ENCODE measurements at places on chromosomes 3 and 15.

DNA sequence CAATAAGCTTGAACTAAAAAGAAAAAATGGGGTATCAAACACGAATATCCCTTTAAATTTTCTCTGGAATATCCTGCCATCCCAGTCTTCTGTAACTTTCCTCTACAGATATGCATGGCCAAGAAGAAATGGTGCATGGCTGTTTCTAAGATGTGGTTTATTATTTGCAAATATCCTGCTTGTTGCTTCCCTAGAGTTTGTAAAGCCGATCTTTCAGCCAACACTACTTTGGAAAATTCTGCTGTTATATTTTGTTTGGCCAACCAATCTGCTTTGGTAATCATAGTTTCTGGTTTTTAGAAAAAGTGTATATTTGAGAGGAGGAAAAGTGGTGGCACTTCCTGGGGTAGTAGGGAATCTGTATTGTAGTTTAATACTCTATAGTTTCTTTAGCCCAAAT lies 13.9 kb downstream of the PHLDB2 start:
- no peak for DNase-seq

DNA sequence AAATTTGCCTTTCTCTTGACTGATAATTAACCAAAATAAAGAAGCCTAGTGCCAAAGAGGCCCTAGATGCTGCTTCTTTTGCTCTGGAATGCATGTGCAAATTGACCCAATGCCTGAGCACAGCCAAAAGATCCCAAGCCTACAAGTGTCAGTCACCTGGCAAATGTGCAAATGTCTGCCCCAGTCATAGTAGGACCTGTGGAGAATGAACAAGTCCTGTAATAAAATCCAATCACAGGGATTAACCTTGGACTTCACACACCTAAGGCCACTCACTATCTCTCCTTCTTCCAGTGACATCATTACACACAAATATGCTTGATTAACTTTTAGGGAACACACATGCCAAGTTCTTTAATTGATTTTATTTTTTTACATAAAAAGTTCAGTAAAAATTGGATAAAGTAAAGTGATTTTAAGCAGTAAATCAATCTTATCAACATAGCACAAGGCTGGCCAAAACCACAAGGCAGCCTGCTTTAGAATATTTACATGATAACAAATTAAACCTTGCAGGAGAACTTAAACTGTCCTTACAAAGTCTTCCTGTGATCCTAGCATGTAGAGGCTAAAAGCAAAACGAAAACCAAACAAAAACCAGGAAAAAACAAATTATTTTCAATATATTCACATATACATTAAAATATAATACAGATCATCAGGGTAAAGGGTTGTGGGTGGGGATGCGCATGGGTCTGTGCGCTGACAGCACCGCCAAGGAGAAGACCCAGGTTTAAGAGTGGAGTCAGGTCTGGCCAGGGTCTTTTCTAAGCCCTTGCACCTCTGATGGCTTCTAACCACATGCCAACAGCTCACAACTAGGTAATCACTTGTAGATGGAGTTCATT lies 36.8 kb downstream of the NBEAL2 start:
- no peak for DNase-seq

DNA sequence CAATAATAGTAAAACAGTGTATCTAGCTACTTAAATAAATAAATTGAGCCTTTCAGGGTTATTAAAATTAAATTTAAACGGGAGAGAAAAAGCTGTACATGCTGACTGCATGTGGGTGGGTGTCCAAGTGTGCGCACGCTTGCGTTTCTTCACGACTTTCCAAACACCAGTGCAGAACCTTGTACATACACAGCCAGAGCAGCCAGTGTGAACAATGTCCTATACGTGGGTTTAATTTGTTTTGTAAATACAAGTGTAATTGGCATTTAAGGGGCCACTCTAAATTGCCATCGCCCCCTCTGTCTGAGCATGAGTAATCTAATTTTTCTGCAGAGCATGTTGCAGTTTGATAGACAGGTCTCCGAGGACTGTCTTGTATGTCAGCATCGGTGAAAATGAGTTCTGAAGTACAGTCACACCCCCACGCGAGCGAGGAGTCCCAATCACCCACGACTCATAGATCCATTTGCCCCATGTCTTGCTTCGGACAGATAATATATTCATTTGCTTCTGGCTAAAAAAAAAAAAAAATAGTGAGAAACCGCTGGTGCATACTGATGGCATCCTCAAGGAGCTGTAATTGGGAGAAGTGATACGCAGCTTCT lies 121.8 kb upstream of the ARRDC4 start:
- no peak for DNase-seq

DNA sequence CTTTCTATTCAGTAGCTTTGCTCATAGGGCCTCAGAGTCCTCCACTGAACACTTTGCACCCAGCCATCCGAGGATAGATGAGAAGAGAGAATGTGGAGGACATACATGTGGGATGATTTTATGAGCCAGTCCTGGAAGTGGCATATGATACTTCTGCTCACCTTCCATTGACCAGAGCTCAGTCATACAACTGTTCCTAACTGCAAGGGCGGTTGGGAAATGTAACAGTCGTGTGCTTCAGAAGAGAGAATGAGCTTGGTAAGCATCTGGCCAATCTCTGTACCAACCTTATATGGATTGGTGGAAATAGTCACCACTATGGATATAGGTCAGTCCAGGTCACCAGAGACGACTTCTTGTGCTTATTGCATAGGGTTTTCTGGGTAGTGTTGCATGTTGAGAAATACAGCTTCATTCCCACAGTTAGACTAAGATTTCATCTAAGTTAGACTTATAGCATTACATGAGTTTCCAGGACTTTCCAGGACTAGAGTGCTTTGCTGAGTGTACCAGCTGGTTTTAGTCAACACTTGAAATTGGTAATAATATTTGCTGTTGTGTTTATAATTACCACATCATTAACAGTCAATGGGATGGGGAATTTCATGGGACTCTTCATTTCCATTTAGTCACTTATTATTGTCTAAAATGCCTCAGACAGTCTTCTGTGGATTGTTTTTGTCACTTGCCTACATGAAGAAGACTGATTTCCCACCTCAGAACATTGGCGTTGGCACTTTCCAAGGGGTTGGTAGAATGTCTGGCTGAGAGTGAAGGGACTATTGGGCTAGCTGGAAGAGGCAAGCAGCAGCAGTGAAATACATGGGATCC lies 214.5 kb upstream of the ROPN1 start:
- DNase-seq: no peak

GRCh38 chr15:81783586-81783985 lies 262.2 kb downstream of the MEX3B start:
- no peak for DNase-seq
